ENCODE measurements at places on chromosomes 4 and X. TPM values are rescaled to one million over a fixed set of nuclear protein-coding genes. Genes with fewer than 3 reads are reported as not detected.
A peak's percentile ranks its signal among the peaks of the same experiment; 100 is the strongest.

NHSL2 gene
- 1.3 TPM for total RNA-seq

DNA sequence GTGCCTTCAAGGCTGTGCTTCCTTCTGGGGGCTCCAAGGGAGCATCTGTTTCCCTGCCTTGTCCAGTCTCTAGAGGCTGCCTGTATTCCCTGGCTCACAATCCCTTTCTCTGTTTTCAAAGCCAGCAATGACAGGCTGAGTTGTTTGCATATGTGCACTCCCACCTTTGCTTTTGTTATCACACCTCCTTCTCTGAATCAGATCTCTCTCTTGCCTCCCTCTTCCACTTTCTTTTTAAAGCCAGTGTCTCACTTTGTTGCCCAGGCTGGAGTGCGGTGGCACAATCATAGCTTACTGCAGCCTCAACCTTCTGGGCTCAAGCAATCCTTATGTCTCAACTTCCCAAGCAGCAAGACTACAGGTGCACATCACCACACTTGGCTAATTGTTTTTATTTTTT is 37.1 kb upstream of the LEF1 start:
- DNase-seq: no peak

GRCh38 chrX:35090801-35091200 is 148.2 kb downstream of the FAM47B start:
- DNase-seq: no peak

KLHL5 gene
- total RNA-seq: 30.4 TPM

DNA sequence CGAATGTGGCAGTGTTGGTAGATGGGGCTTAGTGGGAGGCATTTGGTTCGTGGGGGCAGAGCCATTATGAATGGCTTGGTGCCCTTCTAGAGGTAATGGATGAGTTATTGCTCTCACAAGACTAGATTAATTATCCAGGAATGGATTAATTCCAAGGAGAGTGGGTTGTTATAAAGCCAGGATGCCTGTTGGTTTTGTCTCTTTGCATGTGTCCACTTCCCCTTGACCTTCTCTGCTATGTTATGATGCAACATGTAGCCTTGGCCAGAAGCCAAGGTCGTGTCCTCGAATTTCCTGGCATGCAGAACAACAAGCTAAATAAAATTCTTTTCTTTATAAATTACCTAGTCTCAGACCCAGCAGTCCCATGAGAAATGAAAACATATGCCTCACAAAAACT is 111.2 kb upstream of the PLS3 start:
- DNase-seq: peak; percentile 81

DNA sequence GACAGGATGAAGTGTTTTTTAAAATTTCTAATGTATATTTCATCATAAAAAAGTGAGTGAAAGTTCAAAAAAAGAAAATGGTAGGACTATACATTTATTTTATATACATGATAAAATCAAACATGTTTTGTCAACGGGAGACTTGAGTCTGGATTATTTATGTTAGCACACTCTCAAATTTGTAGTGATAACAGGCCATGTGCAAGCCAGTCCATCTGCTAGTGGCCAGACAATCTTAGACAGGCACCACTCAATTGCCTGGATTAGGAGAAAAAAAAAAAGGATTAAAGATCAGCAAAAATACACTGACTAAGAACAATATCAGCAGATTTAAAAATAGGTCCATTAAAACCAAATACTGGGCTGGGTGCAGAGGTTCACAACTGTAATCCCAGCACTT is 71.9 kb downstream of the KCNIP4 start:
- DNase-seq: no peak

GRCh38 chr4:1081689-1082040 is 31.7 kb downstream of the RNF212 start:
- DNase-seq: no peak

DNA sequence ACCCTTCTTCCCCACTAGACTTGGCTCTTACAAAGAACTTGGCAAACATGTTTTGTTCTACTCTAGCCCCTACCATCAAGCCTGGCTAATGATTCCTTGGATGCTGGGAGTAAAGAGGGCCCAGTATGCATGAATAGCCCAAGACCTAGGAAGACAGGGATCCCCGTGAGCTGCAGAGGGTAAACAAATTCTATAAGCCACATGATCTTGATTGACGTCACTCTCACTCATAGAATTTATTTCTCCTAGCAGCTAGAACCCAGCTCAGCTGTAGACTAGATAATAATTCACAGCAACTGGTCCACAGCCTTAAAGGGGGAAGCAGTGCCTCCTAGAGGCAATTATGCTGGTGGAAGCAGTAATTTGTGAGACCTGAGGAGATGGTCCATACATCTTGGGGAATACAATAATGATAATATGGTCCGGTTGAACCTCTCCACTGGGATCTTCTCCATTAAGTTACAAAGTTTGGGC is 16.1 kb upstream of the USO1 start:
- no peak for DNase-seq

- no peak for DNase-seq
Measured at GRCh38 chr4:60885011-60885410, 315.1 kb upstream of the ADGRL3 start.

GRCh38 chr4:158535130-158535614 is 13.5 kb downstream of the RXFP1 start:
- no peak for DNase-seq

TMEM128 gene
- total RNA-seq: 4.7 TPM

DNA sequence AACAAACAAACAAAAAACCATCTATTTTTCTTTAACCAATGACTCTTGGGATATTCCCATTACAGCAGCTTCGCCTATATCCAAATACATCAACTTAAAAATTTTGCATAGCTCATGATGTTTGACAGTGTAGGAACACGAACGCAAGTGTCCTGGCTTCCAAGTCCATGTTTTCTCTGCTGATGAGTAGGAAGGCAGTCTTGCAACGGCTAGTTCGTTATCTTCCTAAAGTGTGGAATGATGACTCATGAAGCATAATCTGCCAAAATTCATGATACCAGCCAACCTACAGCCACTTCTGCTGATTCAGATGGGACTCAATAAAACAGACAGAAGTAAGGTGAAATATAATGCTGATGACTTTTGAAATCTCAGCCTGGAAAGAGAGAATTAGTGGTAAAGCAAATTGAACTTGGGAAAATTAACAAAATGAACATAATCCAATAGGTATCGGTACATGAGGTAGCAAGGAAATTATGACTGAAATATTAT is 6.4 kb upstream of the SEPTIN11 start:
- DNase-seq: no peak

GRCh38 chrX:700936-701335 is 70.3 kb downstream of the SHOX start:
- DNase-seq: no peak

- no peak for DNase-seq
Measured at GRCh38 chrX:10381193-10381592, 224.4 kb downstream of the CLCN4 start.

DNA sequence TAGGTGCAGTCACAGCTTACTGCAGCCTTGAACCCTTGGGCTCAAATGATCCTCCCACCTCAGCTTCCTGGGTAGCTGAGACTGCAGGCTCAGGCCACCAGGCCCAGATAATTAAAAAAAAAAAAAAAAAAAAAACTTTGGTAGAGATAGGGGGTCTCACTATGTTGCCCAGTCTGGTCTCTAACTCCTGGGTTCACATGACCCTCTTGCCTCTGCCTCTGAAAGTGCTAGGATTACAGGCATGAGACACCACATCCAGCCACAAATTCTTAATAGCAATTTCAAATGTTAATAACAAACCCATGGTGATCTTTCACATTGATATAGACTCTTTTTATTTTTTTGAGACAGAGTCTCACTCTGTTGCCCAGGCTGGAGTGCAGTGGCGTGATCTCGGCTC is 12.3 kb upstream of the FGF5 start:
- no peak for DNase-seq

DNA sequence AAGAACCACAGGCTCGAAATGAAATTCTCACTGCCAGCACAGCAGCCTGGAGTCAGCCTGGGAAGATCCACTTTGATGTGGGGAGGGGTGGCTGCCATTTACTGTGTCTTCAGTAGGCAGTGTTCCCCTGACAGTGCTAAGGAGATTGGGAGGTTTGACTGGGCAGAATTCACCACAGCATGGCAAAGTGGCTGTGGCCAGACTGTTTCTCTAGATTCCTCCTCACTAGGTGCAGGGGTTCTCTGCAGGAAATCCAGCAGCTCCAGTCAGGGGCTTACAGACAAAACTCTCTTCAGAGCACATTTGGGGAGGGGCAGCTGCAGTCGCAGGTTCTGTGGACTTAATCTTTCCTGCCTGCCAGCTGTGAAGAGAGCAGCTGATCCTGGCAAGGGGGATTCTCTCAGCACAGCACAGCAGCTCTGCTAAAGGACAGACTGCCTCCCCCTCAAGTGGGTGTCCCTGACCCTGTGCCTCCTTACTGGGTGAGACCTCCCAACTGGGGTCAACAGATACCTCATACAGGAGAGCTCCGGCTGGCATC is 1174.0 kb downstream of the RAPGEF2 start:
- no peak for DNase-seq

- DNase-seq: no peak
Measured at GRCh38 chr4:186981161-186981560, 257.5 kb upstream of the FAT1 start.

DNA sequence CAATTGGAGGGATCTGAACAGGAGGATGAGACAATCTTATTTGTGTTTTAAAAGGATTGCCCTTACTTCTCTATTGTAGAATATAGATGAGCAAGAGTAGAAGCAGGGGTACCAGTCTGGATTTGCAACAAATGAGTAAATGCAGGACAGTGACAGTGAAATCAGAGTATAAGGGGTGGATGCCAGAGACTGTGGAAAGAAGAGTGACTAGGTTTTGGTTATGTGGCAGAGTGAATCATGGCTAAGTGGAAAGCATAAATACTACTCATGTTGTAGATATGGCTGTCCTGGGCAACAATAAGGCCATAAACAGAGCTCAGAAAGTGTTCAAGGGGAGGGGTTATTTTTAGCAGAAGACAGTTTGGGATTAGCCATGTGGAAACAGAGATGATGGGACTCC is 6.0 kb upstream of the VSIG4 start:
- no peak for DNase-seq

- DNase-seq: no peak
Measured at GRCh38 chr4:84837751-84838150, 128.7 kb downstream of the WDFY3 start.

GRCh38 chrX:71210816-71211215 is 12.2 kb upstream of the GJB1 start:
- no peak for DNase-seq

DCLK2 gene
- total RNA-seq: 0.68 TPM

DNA sequence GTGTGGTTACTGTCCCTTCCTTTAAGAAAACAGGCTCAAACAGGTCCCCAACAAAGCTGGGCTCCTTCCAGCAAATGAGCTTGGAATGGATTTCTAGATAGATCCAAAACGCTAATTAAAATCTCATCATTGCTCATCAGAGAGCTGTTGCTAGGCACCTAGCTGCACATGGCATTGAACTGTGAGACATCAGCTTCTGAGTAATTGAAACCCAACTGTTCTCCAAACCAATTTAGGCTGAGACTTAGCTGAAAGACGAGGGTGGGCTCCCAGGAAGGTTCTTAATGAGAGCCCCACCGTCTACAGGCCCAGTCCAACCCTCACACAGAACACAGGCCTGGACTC is 59.1 kb downstream of the FAM184B start:
- no peak for DNase-seq

GRCh38 chr4:123606336-123606735 is 209.7 kb downstream of the SPRY1 start:
- no peak for DNase-seq

GPRASP1 gene
- 1.4 TPM for total RNA-seq

TAF7L gene
- total RNA-seq: 0.08 TPM

GABRG1 gene
- total RNA-seq: not detected

TXK gene
- 1.1 TPM for total RNA-seq

DNA sequence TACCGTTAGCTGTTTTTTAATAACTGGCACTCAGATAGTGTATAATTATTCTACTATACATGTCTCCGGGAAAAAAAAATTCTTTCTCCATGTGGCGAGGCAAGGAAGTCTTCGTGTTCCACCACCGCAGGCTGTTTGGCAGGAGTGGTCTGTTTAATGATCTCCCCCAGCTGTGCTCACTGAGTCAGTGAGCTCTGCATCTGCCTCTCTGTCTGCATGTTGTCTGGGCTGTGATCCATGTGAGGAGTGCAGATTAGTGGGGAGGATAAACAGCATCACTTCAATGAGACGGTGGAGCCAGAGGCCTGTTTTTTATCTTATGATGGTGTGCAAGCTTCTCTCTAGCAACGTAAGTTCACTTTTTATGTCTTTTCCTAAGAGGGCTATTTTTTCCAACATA is 69.8 kb downstream of the RPS3A start:
- DNase-seq: no peak

DNA sequence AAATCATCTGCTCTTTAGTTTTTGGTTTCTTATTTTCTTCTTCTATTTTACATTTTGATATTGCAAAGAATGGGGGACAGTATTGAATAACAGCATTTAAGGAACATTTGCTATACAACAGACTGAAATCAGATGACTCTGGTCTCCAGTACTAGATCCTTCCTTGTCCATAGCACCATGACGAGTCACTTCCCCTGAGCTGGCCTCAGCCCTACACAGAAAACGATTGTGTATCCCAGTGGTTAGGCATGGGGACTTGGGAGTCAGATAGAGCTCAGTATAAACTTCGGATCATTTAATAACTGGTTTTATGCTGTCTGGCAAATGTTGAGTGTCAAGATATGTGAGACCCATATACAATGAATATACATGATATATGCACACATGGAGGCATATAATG is 44.7 kb upstream of the BEX4 start:
- DNase-seq: no peak

TCEAL2 gene
- not detected for total RNA-seq

DNA sequence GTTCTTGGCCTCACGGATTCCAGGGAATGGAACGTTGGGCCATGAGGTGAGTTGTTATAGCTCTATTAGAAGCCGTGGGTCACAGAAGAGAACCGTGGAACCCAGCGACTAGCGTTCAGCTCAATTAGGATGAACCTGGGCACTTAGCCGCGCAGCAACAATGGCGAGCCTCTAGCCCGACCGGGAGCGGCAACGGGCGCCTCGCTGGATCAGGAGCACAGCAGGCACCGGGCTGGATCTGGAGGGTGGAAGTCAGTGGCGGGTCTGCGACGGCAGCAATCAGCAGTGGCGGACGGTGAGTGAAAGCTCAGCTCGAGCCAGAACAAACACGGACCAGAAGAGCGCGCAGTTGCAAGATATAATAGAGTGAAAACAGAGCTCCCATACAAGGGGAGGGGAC is 34.2 kb downstream of the AGA start:
- no peak for DNase-seq

CXCL8 gene
- 0.28 TPM for total RNA-seq
